ENCODE measurements at places on chromosomes 7 and 10. TPM values are rescaled to one million over a fixed set of nuclear protein-coding genes. Genes with fewer than 3 reads are reported as not detected.

- H3K36me3 ChIP-seq: no peaks in the 10 kb centered on the region
- DNase-seq: no peak
- no peaks in the 10 kb centered on the region for H3K4me1 ChIP-seq
- no peak overlapping the region for H3K27ac ChIP-seq
- H3K4me3 ChIP-seq: no peak overlapping the region
- H3K27me3 ChIP-seq: no peaks in the 10 kb centered on the region
Observed at GRCh38 chr7:64736575-64736974, 57.7 kb upstream of the ZNF138 start.

DNA sequence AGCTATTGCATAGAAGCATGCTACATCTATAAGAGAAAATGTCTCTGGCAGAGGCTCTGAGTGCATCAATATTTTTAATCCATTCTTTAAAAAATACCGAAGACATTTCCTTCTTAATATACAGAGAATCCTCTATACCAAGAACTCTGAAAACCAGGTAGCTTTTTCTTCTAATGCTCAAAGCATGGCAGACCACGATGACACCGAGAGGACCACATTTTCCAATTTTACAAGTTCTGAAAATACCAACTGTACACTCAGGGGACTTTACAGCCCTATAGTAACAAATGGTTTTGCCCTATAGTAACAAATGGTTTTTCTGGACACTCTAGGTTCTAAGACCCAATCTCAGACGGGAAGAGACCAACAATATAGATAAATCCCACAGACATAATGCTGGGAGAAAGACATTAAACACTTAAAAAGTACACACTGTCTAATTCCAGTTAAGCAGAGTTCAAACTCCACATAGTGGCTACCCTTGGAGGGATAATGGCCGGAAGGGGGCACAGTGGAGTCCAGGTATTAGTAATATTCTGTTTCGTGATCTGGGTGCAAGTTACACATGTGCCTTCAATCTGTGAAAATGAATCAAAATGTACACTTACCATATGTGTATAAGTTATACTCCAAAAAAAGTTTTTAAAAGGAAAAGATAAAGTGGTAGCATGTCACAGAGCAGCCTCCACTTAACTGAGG, 26.2 kb downstream of the CCDC6 start:
- H3K4me3 ChIP-seq: peak overlapping the region; percentile 53
- peaks cover 21% of the 10 kb centered on the region for H3K36me3 ChIP-seq
- H3K4me1 ChIP-seq: peaks cover 84% of the 10 kb centered on the region
- H3K27me3 ChIP-seq: no peaks in the 10 kb centered on the region
- DNase-seq: peak; percentile 56

GRCh38 chr10:13658264-13658663, 71.5 kb downstream of the PRPF18 start:
- H3K27ac ChIP-seq: no peak overlapping the region
- H3K4me3 ChIP-seq: peak overlapping the region; percentile 21
- H3K27me3 ChIP-seq: no peaks in the 10 kb centered on the region

DNA sequence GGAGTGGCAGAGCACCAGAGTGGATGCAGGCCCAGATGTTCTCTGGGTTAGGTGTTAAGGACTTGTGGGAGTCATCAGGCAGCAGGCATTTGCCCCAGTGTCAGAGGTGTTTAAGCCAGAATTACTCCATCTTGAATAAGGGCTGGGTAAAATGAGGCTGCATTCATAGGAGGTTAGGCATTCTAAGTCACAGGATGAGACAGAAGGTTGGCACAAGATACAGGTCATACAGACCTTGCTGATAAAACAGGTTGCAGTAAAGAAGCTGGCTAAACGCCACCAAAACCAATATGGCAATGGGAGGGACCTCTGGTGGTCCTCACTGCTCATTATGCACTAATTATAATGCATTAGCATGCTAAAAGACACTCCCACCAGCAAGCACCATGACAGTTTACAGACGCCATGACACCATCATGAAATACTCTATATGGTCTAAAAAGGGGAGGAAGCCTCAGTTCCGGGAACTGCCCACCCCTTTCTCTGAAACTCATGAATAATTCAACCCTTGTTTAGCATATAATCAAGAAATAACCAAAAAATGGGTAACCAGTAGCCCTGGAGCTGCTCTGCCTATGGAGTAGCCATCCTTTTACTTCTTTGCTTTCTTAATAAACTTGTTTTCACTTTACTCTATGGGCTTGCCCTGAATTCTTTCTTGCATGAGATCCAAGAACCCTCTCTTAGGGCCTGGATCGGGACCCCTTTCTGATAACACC, 882 bp upstream of the LRRC61 start:
- H3K36me3 ChIP-seq: peaks cover 40% of the 10 kb centered on the region
- H3K27ac ChIP-seq: peak overlapping the region; percentile 97
- H3K4me3 ChIP-seq: peak overlapping the region; percentile 91
- H3K4me1 ChIP-seq: peaks cover 52% of the 10 kb centered on the region
- DNase-seq: peak; percentile 82

GRCh38 chr10:16116404-16117304, 256.3 kb upstream of the MINDY3 start:
- H3K4me1 ChIP-seq: no peaks in the 10 kb centered on the region
- no peaks in the 10 kb centered on the region for H3K36me3 ChIP-seq
- H3K27ac ChIP-seq: no peak overlapping the region
- no peak overlapping the region for H3K4me3 ChIP-seq

GRCh38 chr10:130630135-130630534, 493.9 kb downstream of the GLRX3 start:
- H3K27me3 ChIP-seq: peaks cover 20% of the 10 kb centered on the region
- DNase-seq: no peak
- no peaks in the 10 kb centered on the region for H3K36me3 ChIP-seq
- H3K27ac ChIP-seq: no peak overlapping the region
- H3K4me3 ChIP-seq: no peak overlapping the region

DNA sequence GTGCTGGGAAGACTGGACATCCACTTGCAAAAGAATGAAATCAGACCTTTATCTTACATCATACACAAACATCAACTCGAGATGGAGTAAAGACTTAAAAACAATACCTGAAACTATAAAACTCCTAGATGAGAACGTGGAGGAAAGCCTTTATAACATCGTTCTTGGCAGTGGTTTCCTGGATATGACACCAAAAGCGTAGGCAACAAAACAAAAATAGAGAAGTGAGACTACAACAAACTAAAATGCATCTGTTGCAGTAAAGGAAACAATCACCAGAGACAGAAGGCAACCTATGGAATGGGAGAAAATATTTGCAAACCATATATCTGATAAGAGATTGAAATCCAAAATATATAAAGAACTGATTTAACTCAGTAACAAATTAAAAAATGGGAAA, 33.3 kb downstream of the CC2D2B start:
- H3K36me3 ChIP-seq: peaks cover 3% of the 10 kb centered on the region
- H3K27me3 ChIP-seq: no peaks in the 10 kb centered on the region
- no peak for DNase-seq
- H3K4me3 ChIP-seq: no peak overlapping the region
- no peak overlapping the region for H3K27ac ChIP-seq
- H3K4me1 ChIP-seq: no peaks in the 10 kb centered on the region

DNA sequence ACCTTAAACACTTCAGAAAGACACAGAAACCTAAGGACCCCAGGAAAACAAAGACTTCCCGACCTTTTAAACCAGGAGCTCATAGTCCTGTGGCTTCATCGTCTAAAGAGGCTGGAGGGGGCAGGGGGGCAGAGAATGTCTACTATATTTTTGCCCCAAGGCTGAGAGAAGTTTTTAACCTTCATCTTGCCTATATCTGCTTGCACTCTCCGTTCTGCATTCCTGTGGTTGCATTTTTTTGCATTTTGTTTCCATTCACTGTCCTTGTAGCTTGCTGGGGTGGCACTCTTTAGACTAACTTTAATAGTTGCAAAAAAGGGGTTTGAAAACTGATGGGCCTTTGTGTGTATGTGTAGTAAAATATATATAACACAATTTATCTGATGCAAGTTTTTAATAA, 23.7 kb downstream of the PRKAR2B start:
- no peak for DNase-seq
- H3K27ac ChIP-seq: no peak overlapping the region
- H3K27me3 ChIP-seq: no peaks in the 10 kb centered on the region
- no peaks in the 10 kb centered on the region for H3K36me3 ChIP-seq

DNA sequence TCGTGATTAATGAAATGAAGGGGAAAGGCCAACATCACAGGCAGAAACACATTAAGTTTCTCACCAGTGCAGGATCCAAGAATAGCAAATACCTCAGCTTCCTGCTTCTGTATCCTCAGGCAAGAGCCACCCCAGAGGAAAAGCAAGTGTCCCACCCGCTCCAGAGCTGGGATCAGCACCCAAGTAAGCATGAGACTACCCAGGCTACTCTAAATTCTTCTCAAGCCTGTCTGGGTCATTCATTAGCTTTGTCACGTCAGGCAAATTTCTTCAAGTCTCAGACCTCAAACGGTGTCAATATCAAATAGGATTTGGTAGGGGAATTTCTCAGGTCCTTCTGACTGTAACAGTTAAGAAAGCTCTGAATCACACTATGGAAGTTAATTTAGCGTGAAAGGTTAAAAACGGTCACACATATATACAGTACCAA, 59.0 kb downstream of the GNA12 start:
- no peak for DNase-seq
- peaks cover 11% of the 10 kb centered on the region for H3K36me3 ChIP-seq
- H3K27ac ChIP-seq: no peak overlapping the region
- H3K4me1 ChIP-seq: peaks cover 23% of the 10 kb centered on the region
- H3K27me3 ChIP-seq: no peaks in the 10 kb centered on the region
- no peak overlapping the region for H3K4me3 ChIP-seq

GRCh38 chr7:22325671-22326070, 31.3 kb downstream of the RAPGEF5 start:
- no peak for DNase-seq
- H3K27me3 ChIP-seq: peaks cover 6% of the 10 kb centered on the region
- H3K4me3 ChIP-seq: no peak overlapping the region
- H3K36me3 ChIP-seq: no peaks in the 10 kb centered on the region
- H3K4me1 ChIP-seq: no peaks in the 10 kb centered on the region

DNA sequence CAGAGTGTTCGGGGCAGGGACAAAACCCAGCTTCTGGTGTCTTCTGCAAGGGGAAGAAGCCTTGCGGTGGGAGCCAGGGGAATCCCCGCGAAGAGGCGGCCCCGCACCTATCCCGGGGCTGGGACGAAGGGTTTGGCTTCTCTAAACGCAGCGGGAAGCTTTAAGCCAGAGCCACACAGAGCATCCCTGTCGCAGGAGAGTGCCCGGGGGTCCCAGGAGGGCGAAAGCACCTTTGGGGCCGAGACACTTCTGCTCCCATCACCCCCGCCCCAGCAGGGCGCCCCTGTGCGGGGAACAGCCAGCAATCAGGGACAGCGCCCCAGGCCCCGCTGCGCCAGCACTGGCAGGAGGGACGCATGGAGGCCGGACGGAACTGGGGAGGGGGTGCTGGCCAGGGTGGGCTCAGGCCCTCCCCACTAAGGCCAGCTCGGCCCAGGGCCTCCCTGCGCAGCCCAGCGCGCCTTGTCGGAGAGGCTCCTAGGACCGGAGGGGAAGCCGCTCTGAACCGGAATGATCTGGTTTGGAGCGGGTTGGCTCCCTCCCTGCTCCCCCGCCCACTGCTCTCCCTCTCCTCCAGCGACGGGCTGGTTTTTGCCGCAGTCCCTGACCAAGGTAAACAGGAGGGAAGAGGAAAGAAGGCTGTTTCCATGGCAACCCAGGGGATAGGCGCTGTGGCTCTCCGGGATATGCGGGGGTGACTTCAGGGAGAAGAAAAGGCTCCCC, 63.9 kb downstream of the TMEM209 start:
- DNase-seq: peak; percentile 80
- no peaks in the 10 kb centered on the region for H3K27me3 ChIP-seq
- peaks cover 4% of the 10 kb centered on the region for H3K4me1 ChIP-seq
- H3K27ac ChIP-seq: peak overlapping the region; percentile 67

DNA sequence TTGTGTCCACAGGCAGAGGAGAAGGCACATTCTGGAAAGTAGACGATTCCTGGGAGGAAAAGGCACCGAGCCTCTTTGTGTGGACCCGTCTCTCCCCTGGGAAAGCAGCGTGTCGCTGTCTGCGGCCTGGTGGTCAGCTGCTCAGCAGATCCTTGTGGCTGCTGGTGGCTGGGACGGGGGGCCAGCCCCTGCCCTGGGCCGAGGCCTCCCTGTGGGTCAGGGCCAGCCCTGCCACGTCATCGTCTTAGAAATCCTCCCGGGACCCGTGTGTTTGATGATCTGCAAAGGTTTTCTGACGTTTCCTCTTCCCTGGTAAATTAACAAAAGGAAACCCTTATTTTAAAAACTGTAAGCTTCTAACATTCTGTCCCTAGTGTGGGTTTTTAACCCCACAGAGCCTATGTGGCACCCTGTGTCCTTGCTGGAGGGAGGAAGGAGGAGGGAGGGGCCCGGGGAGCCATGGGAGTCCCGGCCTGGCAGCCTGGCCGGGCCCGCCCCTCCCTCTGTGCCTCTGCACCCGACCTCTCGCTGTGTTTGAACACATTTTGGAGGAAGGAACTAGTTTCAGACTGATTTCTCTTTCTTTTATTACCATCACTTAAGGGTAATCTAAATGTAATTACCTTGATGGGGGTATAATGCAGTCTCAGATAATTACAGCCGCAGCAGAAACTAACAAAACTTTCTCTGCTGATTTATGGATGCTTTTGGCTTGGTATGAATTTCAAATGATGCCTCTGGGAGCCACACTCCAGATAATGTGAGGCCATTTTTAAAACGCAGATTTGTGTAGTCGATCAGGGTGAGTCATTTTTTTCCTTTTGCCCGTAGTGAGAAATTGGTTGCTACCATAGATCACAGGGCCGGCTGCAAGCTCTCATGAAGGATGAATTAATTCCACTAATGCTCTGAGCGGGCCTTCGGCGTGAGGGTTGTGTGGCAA, 85.5 kb downstream of the NKX6-2 start:
- no peak overlapping the region for H3K27ac ChIP-seq
- H3K36me3 ChIP-seq: peaks cover 22% of the 10 kb centered on the region
- no peaks in the 10 kb centered on the region for H3K4me1 ChIP-seq
- no peak for DNase-seq

GRCh38 chr7:101555269-101555920, 73.7 kb downstream of the MYL10 start:
- H3K4me1 ChIP-seq: no peaks in the 10 kb centered on the region
- peaks cover 2% of the 10 kb centered on the region for H3K27me3 ChIP-seq
- no peak overlapping the region for H3K27ac ChIP-seq

H2BK1 gene
- total RNA-seq: not detected

PILRA gene
- 0.80 TPM for total RNA-seq

DKK1 gene
- total RNA-seq: not detected

NME8 gene
- total RNA-seq: not detected

All from activated CD4-positive, alpha-beta T cell treated with anti-CD3 and anti-CD28 coated beads for 36 hours (primary cell).